Motor neuron (in vitro differentiated cells): ENCODE measurements at places on chromosomes 5 and 9. TPM values are rescaled to one million over a fixed set of nuclear protein-coding genes. Genes with fewer than 3 reads are reported as not detected.

The RNF183 gene
- total RNA-seq, result 0.14 and 0.21 TPM in 2 replicates

The GRIN1 gene
- total RNA-seq, result 6.0 and 11.8 TPM in 2 replicates

The SAPCD2 gene
- total RNA-seq, result 2.4 and 3.5 TPM in 2 replicates

The TIMD4 gene
- total RNA-seq, result 0.92 TPM in 1 of 2 replicates, not detected in the other

The PCDHA9 gene
- total RNA-seq, result 6.2 and 11.0 TPM in 2 replicates

The LHX3 gene
- 0.26 and 0.28 TPM in 2 replicates for total RNA-seq

The BARX1 gene
- total RNA-seq, result 0.29 TPM in 1 of 2 replicates, not detected in the other
